ENCODE measurements at places on chromosomes 11 and 22. TPM values are rescaled to one million over a fixed set of nuclear protein-coding genes. Genes with fewer than 3 reads are reported as not detected.

DNA sequence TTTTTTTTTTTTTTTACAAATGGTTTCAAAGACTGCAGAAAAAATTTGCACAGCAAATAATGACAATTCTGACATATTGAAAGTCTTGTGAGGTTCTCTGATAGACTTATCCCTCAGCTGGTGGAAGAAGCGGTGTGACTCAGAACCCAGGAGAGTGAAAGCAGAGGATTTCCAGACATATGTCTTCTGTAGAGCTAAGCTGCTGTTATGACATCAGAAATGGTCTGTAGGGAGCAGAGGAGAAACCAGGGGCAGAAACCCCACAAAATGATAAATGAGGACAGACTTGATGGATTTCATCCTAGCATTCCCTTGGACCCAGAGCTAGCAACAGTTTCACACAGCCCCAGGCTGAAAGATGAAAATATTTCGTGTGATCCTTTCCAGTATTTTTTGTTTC is 582.6 kb downstream of the METTL15 start:
- no peak overlapping the region for H3K4me3 ChIP-seq
- H3K27ac ChIP-seq = no peak overlapping the region
- H3K27me3 ChIP-seq = no peaks in the 10 kb centered on the region
- H3K36me3 ChIP-seq = no peaks in the 10 kb centered on the region
- DNase-seq = no peak
- H3K4me1 ChIP-seq = no peaks in the 10 kb centered on the region

DNA sequence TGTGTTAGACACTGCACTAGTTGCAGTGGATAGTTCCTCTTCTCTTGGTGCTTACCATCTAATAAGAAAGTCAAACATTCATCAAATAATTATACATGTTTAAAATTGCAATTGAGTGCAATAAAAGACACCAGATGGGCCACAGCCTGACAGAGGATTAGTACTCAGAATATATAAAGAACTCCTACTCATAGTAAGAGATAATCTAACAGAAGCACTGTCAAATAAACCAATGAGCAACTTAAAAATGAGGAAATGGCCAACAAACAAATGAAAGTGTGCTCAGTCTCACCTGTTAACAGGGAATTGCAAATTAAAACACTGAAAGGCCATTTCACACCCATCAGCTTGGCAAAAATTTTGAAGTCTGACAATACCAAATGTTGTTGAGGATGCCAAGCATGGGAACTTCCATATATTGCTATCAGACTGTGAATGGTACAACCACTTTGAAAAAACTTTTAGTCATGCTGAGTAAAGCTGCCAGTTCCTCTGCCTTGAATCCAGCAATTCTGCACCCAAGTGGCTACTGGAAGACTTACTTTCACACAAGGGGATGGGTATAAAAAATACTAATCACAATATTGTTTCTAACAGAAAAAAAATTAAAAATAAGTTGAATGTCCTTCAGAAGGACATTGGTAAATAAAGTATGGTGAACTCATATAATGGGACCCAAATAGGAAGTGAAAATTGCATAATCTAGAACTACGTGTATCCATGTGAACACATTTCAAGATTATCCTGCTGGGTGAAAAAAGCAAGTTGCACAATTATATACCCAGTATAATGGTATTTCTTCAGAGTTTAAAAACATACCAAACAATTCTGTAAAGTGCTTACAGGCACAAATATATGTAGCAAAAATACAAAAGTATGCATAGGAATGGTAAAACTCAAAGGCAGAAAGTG is 41.4 kb upstream of the CREB3L1 start:
- H3K27ac ChIP-seq = no peak overlapping the region
- DNase-seq = no peak
- peaks cover 30% of the 10 kb centered on the region for H3K4me1 ChIP-seq
- H3K4me3 ChIP-seq = no peak overlapping the region

DNA sequence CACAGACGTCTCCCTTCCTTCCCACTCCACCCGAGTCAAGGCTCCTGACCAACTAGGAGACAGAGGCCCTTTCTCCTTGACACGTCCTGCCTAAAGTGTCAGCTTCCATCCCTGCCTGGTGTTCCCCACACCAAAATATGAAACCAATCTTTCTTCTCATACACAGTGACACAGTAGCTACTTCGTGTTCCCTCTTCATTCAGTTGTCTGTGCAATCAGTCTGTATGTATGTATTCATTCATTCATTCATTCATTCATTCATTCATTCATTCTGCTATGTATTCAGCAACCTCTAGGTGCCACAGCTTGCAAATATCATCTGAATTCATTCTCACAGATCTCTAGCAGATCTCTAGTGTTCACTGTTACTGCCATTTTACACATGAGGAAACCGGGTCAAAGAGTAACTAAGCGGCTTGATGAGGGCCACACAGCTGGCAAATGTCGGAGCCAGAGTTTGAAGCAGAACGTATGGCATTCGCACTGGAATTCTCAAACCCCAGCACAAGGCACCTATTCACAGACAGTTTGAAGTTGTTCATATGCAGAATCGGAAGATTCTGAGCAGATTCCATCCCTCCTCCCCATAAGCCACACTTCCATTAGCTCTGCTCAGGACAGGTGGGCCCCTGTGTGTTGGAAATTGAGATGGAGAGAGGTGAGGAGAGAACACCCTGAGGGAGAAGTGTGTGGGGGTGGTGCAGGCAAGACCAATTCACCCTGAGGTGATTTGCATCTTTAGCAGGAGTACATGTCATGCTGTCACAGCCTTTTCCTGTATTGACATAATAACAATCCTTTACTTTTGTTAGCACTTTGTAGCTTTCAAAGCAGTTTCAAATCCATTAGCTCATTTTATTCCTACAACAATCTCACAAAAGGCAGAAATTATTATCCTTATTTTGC is 275.7 kb downstream of the ST3GAL4 start:
- H3K36me3 ChIP-seq = no peaks in the 10 kb centered on the region
- no peak overlapping the region for H3K4me3 ChIP-seq

- H3K36me3 ChIP-seq = no peaks in the 10 kb centered on the region
- H3K27ac ChIP-seq = no peak overlapping the region
- H3K4me1 ChIP-seq = peaks cover 3% of the 10 kb centered on the region
- peaks cover 7% of the 10 kb centered on the region for H3K27me3 ChIP-seq
- DNase-seq = peak; percentile 34
Observed at GRCh38 chr22:45101515-45102227, 62.1 kb upstream of the NUP50 start.

GRCh38 chr22:49906071-49906798 is 12.0 kb downstream of the ALG12 start:
- H3K27ac ChIP-seq = no peak overlapping the region
- no peaks in the 10 kb centered on the region for H3K27me3 ChIP-seq
- H3K36me3 ChIP-seq = peaks cover 33% of the 10 kb centered on the region

- DNase-seq = peak; percentile 29
- H3K27me3 ChIP-seq = peaks cover 22% of the 10 kb centered on the region
- H3K4me1 ChIP-seq = peaks cover 8% of the 10 kb centered on the region
- no peak overlapping the region for H3K27ac ChIP-seq
- H3K36me3 ChIP-seq = no peaks in the 10 kb centered on the region
Observed at GRCh38 chr11:118180300-118180703, 3.9 kb upstream of the SCN2B start.

OR5AR1 gene
- not detected for total RNA-seq

UPK3A gene
- total RNA-seq = not detected

GALNT18 gene
- 0.69 TPM for total RNA-seq

SLC22A25 gene
- total RNA-seq = not detected

EHF gene
- 0.47 TPM for total RNA-seq

CYB5R3 gene
- 91.9 TPM for total RNA-seq

CCDC117 gene
- total RNA-seq = 31.9 TPM
